ENCODE measurements at places on chromosomes 11 and 22.
A peak's percentile ranks its signal among the peaks of the same experiment; 100 is the strongest.

GRCh38 chr22:50115693-50116092 lies 25.9 kb downstream of the MOV10L1 start:
- no peak for DNase-seq

- DNase-seq = no peak
Measured at GRCh38 chr22:38927033-38927781, 30.2 kb upstream of the APOBEC3A start.

DNA sequence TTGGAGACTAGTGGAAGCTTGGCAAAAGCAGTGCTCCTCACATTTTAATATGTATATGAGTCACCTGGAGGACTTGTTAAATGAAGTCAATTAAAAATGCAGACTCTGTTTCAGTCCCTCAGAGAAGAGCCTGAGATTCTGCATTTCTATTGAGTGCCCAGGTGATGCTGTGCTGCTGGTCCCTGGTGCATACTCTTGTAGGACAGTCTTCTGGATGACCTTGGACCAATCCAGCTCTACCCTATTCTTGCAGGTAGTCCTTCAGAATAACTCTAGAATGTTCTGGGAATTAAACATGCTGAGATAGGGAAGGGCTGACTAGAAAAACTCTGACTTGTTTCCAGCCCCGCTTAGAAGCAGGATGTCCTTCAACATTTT lies 115.9 kb downstream of the CASP12 start:
- DNase-seq = no peak

DNA sequence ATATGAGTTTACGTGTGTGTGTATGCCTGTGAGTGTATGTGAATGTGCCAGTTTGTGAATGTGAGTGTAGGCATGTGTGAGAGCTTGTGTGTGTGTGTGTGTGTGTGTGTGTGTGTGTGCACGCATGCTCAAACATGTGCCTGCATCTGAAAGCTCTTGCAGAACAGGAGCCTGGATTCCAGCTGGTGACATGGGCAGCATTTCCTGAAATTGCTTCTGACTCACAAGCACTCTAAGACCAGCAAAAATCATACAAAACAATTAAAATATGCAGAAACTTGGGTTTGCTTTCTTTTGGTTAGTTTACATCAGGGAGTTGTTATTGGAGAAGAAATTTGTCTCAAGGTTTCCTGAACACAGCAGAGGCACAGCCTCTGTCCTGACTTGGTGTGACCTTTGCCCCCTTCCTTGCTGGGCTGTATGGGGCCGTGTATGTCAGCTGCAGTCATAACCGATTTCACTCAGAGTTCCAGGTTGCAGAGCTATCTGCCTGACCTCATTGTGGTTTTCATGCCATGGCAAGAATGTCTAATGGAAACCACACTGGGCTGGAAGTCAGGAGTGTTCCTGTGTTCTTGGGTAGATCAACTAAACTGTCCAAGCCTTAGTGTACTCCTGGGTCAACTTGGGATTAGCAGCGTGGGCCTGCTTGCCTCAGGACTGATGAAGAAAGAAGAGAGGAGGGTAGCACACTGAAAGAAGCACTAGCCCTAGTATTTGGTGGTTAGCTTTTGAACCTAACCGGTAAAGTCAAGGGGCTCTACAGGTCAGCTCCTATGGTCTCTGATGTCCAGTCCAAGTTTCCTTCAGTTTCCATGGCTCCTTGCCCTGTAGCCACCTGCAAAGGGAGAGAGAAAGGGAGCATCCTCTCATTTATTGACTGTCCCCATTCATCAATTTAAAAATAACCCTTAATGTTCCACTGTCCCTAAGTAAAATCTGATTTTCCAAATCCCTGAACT lies 143.7 kb downstream of the SNX19 start:
- DNase-seq = no peak

GRCh38 chr22:26884921-26885320 lies 227.5 kb downstream of the MIAT start:
- no peak for DNase-seq

GRCh38 chr11:129314371-129314770 lies 61.3 kb upstream of the BARX2 start:
- no peak for DNase-seq

GRCh38 chr11:12239804-12240371 lies 129.5 kb downstream of the MICAL2 start:
- DNase-seq = no peak

DNA sequence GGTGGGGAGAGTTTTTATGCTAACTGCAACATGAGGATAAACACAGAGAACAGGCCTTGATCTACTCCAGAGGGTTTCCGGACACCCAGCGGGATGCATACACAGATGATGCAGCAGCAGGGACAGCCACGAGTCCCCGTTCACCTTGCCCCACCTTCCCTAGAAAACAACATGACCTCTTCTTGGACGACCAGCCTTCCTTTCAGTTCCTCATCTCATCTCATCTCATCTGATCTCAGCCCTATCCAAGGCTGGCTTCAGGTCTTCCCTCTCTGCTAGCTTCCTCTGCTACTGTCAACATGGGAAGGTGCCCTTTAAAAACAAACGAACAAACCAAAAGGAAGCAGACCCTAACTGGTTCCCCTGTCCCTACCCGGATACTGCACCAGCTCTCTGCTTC lies 1356.2 kb downstream of the TBC1D22A start:
- DNase-seq = no peak

- DNase-seq = no peak
Measured at GRCh38 chr11:66860449-66860831, 3.6 kb downstream of the LRFN4 start.

DNA sequence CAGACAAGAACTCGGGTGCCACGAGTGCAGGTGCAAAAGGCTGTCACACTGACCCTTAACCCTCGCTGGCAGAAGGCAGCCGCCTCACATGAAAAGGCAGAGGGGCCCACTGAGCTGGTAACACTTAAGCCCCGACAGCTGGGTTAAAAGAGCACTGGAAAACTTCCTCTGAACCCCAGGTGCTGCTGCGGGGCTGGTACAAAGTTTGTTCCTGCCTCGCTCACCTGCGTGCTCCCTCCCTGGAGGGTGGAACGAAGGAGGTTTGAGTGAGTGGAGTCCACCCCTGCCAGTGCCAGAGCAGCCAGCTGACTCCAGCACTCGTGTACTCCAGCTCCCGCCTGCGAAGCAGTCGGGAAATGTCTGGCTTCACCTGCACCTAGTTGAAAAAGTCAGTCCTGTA lies 12.6 kb downstream of the SULT4A1 start:
- DNase-seq = no peak

DNA sequence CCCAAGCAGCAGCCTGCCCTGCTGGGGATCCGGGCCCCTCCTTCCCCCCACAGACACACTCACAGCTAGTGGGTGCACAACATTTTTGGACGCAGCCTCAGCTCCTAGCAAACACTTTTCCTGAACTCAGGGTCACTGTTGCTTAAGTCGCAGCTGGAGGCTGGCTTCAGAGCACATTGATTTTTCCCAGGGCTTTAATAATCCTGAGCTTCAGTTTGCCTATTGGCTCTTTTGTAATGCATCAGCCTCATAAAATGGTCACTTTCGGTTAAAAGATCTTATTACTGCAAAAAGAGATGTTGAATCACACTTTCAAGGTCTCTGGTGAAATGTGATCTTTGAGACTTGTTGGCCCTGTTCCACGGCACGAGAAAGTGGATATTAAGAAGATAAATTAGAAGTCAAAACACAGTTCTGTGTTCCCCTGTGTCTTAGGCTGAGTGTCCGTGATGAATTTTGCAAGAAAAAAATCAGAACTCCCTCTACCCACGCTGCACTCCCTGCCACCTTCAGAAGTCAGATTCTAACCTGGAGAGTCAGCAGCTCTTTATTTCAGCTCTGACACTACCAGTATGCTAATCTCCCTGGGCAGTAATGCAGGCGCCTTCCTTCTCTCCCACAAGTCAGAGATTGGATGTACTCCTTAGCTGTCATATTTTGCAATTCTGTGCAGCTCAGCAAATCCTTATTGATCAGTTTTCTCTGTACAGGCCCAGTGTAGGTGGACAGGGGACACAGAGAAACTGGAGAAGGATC lies 158.2 kb upstream of the E2F8 start:
- no peak for DNase-seq

DNA sequence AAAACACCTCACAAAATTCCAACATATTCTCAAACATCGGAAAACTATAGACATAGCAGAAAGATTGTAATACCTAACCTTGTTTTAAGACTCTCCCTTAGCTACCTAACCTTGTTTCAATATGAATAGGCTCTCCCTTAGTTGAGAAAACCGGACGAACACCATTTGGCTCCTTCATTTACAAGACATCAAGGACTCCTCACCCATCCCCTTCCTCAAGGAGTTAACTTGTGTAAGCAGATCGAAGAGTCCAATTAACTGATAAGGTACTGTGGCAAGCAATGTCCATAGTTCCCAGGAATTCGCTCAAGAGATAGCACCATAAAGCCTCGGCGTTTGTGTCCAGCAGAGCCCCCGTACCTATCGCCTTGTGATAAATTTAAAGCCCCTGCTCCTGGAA lies 4.6 kb upstream of the ACRV1 start:
- DNase-seq = no peak

GRCh38 chr11:124751391-124751740 lies 689 bp downstream of the VSIG2 start:
- no peak for DNase-seq

GRCh38 chr22:20436768-20437612 lies 635 bp downstream of the SCARF2 start:
- no peak for DNase-seq

- DNase-seq = no peak
Measured at GRCh38 chr11:131977231-131977630, 606.8 kb downstream of the NTM start.

DNA sequence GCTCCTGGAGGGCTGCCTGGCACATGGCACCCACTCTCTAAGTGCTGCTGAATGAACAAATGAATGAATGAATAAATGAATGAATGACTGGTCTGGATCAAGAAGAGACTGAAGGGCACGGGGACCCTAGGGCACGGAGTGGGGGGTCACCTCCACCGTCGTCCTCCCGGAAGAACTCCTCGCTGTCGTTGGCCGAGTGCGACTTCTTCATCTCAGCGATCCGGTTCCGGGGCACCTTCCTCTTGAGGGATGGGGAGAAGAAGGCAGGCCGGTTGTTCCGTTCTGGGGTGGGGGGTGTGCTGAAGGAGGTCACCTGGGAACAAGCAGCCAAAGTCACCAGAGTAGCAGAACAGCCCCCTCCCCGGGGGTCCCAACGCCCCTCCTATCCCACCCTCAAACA lies 36.0 kb downstream of the NUP50 start:
- no peak for DNase-seq

GRCh38 chr11:118283756-118284350 lies 19.8 kb upstream of the MPZL2 start:
- no peak for DNase-seq

DNA sequence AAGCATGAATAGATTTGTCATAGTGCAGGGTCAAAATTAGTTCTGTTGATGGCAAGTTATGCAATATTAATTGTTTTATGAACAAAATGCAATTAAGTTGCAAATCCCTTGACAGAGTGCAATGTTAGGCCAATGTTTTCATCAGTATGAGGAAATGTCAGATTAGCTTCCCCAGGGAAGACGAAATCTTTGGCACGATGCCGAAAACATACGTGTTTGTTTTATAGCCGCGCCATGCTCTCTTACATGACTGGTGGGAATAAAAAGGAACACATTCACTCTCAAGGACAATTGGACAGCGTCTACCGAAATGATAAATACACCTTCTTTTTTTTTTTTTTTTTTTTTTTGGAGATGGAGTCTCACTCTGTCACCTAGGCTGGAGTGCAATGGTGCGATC lies 27.0 kb downstream of the MFNG start:
- DNase-seq = no peak

DNA sequence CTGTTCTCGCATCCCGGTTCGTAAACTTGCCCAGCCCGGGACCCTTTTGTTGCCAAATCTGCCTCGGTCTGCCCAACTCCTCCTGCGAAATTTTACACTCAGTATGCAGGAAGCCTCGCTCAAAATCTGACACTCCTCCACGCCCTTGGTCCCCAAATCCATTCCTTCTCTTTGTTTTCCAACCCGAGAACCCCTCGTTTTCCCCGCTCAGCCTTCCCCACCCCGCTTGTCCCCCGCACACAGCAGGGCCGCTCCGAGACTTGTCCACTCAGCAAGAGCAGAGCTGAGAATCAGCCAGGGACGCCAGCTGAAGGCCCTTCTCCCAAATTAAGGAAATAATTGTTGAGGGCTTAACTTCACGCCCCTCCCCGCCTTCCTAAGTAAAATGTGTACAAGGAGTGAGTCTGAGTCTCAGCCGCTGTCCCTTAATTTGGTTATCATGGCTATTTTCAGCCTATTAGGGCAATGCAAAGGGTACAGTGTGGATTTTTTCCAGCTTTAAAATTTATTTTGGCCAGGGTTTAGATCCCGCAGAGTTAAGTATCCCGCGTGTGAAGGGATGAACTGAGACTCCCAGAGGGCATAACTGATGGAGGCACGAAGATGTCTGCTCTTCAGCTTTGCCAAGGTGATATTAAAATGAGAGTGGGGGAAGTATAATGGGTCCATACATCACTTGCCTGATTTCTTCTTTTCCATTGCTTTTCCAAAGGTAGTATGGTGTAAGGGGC lies 581 bp upstream of the FBXO3 start:
- DNase-seq = peak; percentile 1

GRCh38 chr11:95143106-95143681 lies 53.5 kb downstream of the ENDOD1 start:
- no peak for DNase-seq

- no peak for DNase-seq
Measured at GRCh38 chr11:5509803-5510202, at the start of gene UBQLN3. Gene UBQLN3, minus strand, starts transcription at chr11:5509957. Its CDS starts 399 bp downstream, at chr11:5509558.

DNA sequence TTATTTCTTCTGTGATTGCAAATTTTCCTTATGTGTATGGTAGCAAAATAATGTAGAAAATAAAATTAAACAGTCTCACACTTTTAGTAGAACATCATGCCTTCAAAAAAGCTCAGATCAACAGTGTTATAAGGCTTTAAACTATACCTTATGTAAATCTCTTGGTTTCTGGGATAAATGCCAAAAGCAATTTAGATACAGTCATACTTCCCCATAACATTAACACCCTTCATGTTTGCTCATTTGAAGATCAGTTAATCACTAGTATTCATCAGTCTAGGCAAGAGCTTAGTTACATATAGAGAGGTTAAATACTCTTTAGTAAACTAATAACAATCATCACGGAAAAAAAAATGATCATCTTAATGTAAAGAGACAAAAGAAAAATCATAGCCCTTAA lies 421.8 kb upstream of the ANO3 start:
- DNase-seq = no peak

GRCh38 chr11:133796043-133796795 lies 49.1 kb downstream of the SPATA19 start:
- no peak for DNase-seq
